PC-3 (cell line): ENCODE measurements at places on chromosomes 6 and 20.

DNA sequence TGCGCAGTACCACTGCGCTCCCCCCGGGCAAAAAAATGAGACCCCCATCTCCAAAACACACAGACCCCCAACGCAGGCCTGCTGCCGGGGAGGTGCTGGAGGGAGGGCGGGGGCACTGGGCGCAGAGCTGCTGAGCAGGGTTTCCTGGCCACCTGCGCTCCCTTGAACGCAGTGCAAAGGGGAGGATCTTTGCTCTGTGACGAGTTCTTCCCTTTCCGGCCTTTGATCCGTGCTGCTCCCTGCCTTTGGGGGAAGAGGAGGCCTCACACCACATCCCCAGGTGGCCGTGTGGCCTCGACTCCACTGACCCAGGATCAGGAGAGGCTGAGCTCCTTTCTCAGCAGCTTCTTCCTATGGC, 8.9 kb upstream of the COL20A1 start:
- peaks cover 15% of the 10 kb centered on the region; the same call in 1 of the 2 replicates for H3K36me3 ChIP-seq
- no peak overlapping the region for H3K27ac ChIP-seq
- no peak for DNase-seq
- no peak overlapping the region for H3K4me3 ChIP-seq
- no peaks in the 10 kb centered on the region for H3K4me1 ChIP-seq
- no peaks in the 10 kb centered on the region for H3K27me3 ChIP-seq

DNA sequence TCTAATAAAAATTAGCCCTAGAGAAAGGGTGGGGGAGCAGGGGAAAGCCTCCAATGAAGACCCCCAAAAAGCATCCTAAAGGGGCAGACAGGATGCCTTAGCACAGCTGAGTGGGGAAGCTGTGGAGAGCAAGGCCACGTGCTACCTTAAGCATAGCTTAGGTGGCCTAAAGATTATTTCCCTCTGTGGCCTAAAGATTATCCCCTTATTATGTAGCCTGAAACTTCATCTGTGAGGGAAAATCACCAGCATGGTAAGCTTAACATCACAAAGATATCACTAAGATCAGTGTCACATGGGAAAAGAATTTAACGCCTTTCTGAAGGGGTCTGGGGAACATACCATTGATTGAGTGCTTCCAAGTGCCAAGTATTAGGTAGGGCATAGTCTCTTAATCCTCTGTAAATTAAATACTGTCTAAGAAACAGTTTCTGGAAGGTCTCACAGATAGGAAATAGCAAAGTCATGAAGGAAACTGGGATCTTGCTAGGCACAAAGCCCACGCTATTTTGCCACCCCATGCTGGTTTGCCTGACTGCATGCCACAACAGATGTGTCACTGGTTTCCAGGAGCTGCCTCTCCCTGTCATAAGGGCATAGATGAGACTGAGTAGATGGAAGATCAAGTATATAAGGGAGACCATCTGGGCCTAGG, 170.0 kb downstream of the HACE1 start:
- no peaks in the 10 kb centered on the region for H3K27me3 ChIP-seq
- no peak overlapping the region for H3K4me3 ChIP-seq
- peak; percentile 15 for DNase-seq
- H3K36me3 ChIP-seq, result no peaks in the 10 kb centered on the region
- H3K4me1 ChIP-seq, result no peaks in the 10 kb centered on the region

DNA sequence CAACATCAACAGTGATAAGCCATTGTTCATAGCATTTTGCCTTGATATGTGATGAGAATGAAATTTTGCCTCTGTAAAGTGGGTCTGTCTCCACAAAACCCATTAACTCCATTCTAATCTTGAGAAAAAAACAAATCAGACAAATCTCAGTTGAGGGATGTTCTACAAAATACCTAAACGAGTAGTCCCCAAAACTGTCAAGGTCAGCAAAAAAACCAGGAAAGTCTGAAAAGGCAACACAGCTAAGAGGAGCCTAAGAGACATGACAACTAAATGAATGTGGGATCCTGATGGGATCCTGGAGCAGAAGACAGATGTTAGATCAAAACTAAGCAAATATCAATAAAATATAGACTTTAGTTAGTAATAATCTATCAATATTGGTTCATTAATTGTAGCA, 431.6 kb upstream of the SPTLC3 start:
- no peaks in the 10 kb centered on the region for H3K36me3 ChIP-seq
- H3K27me3 ChIP-seq, result peaks cover 45% of the 10 kb centered on the region
- H3K4me3 ChIP-seq, result no peak overlapping the region
- DNase-seq, result no peak

- H3K4me1 ChIP-seq, result peaks cover 57% of the 10 kb centered on the region
- no peak for DNase-seq
- H3K27me3 ChIP-seq, result no peaks in the 10 kb centered on the region
- H3K4me3 ChIP-seq, result no peak overlapping the region
- no peaks in the 10 kb centered on the region for H3K36me3 ChIP-seq
- H3K27ac ChIP-seq, result no peak overlapping the region
Observed at GRCh38 chr20:47815866-47816265, 30.6 kb upstream of the SULF2 start.
